ENCODE measurements at places on chromosomes 4 and X.

- no peak for DNase-seq
Observed at GRCh38 chrX:46681849-46682248, 77.1 kb downstream of the SLC9A7 start.

- DNase-seq: no peak
Observed at GRCh38 chr4:25160714-25161592, 704 bp upstream of the SEPSECS start.

DNA sequence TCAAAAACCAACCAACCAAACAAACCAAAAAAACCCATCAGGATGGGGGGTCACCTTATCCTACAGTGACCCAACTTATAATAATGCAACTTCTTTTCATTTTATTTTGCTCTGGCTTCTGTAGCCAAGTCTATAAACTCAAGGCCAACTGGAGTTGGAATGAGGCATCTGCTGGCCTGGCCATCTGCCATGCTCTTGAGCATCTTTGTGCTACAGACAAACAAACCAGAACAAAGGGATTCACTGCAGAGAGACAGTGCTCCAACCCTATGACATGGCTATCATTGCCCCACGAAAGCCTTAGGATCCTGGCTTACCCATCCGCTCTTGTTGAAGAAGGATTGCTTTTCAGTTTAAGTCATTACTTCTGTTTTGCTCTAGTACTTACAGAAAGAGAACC, 49.2 kb upstream of the SCRG1 start:
- no peak for DNase-seq

DNA sequence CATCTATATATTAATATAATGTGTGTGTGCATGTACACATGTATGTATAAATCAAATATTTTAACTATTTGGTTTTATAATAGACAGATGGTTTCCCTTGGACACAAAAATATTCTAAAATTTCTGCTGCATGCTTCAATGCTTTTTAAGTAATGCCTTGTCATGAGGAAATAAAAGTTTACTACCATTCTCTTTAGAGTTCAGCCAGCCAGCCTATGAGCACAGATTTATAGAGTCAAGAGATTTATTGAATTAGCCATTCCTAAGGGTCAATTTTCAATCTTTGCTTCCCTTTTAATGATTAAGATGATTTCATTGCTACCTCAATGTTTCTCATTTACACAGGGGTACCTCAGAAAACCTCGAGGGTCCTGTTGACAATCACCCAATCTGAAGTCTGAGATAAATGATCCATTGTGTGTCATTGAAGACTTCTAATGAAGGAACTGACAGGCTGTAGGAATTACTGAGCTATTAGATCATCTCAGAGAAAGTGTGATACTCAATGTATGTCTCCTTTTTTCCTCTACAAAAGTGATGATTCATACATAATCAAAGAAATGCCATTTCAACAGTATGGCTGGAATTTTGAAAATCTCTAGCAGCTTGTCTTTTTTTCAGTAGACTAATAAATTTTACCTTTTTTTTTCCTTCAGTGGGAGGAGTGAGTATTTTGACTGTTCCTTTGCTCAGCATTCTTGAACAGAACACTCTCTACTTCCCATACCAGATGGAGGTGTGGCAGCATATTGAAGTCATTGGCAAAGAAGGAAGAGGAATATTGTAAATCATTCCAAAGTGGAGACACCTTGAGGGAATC, 222.6 kb upstream of the PCDH18 start:
- DNase-seq: no peak

GRCh38 chr4:853416-853781, 27.5 kb upstream of the CPLX1 start:
- no peak for DNase-seq

DNA sequence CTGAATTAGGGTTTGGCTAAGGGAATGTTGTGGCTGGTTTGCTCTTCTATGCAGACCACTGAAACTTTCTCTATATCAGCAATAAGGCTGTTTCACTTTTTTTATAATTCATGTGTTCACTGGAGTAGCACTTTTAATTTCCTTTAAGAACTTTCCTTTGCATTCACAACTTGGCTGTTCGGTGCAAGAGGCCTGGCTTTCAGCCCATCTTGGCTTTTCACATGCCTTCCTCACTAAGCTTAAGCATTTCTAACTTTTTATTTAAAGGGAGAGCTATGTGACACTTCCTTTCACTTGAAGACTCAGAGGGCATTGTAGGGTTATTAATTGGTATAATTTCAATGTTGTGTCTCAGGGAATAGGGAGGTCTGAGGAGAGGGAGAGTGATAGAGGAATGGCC, 142.3 kb downstream of the SHROOM4 start:
- no peak for DNase-seq

- no peak for DNase-seq
Observed at GRCh38 chr4:155762334-155762733, 3.5 kb downstream of the GUCY1B1 start.

DNA sequence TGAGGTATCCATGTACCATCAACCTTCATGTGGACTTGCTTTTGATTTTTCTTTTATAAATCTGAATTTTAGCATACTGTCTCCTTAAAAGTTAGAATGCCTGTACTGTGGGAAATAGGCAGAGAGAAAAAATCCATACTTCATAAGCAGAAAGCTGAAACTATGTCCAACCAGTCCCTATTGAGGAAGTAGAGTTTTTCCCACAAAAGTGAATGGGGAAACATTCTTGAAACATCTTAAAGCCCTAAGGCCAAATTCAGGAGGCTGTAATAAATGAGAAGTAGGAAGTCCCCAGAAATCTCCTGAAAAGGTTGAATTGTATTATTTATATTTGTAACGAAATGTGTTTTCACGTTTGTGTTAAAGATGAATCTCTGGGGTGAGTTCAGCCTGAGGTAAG, 56.3 kb downstream of the ENOX2 start:
- no peak for DNase-seq

- DNase-seq: no peak
Observed at GRCh38 chrX:72121383-72121782, 10.3 kb downstream of the RTL5 start.

GRCh38 chr4:152050106-152050505, 289.3 kb upstream of the GATB start:
- no peak for DNase-seq

GRCh38 chr4:87919941-87920340, 55.6 kb upstream of the SPP1 start:
- DNase-seq: no peak

- peak; percentile 8 for DNase-seq
Observed at GRCh38 chr4:98293104-98293887, 32.1 kb downstream of the RAP1GDS1 start.

- DNase-seq: no peak
Observed at GRCh38 chr4:15479913-15480185, 10.2 kb downstream of the CC2D2A start.

- no peak for DNase-seq
Observed at GRCh38 chrX:44104699-44105098, 131.5 kb upstream of the NDP start.
